ENCODE measurements at places on chromosomes 5 and 9.

GRCh38 chr5:129172580-129172979, 78.0 kb downstream of the ISOC1 start:
- DNase-seq, result no peak

- no peak for DNase-seq
Measured at GRCh38 chr9:76701441-76702039, 62.7 kb upstream of the PCA3 start.

- no peak for DNase-seq
Measured at GRCh38 chr5:168030912-168031311, 260.5 kb upstream of the WWC1 start.

- DNase-seq, result no peak
Measured at GRCh38 chr9:98401140-98402018, 145.9 kb upstream of the TBC1D2 start.

DNA sequence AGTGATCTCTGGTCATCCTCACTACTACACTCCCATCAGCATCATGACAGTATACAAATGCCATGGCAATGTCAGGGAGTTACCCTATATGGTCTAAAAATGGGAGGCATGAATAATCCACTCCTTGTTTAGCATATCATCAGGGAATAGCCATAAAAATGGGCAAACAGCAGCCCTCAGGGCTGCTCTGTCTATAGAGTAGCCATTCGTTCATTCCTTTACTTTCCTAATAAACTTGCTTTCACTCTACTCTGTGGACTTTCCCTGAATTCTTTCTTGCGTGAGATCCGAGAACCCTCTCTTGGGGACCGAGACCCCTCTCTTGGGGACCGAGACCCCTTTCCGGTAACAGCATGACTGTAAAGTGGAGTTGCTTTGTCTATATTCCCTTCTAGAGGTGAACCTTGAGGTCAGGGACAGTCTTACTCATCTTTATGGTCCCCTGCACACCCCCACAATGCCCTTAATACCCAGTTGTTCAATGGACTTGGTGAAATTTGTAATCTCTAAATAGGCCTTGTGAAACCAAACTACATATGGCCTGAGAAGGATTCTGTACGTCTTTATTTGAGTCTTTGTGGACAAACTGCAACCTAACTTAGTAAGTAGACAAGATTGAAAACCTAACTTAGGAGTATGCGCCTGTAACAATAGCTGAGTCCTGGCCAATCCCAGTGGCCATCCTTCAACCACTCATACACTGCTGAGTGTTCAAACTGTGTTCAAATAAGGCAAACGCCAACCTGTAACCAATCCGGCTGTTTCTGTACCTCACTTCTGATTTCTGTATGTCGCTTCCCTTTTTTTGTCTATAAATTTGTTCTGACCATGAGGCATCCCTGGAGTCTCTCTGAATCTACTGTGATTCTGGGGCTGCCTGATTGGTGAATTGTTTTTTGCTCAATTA, 32.3 kb upstream of the UBTD2 start:
- DNase-seq, result no peak

GRCh38 chr5:38167562-38167996, 90.8 kb upstream of the EGFLAM start:
- DNase-seq, result no peak

- no peak for DNase-seq
Measured at GRCh38 chr9:127746959-127747569, 12.0 kb upstream of the TOR2A start.

DNA sequence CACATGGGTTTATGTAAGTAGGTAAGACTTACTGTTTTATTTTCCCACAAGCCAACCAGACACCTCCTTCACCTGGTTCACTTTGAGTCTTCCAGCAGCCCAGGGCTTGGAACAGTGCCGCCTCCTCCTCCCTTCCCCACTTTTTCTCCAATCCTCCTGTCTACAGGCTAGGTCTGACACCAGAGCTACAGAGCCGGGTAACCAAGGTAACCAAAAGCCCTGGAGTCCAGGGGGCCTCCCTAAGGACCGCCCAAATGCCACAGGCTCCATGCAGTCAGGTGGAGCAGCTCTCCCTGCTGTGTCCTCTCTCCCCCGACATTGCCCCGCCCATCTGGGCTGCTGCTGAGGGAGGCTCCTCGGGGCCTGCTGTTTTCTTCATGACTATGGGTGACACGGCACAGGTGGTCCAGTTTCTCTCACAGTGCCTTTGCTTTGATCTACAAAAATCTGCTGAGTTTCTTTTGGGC, 138.0 kb upstream of the EFNA5 start:
- DNase-seq, result no peak

- DNase-seq, result no peak
Measured at GRCh38 chr5:145479857-145480256, 355.3 kb downstream of the PRELID2 start.

DNA sequence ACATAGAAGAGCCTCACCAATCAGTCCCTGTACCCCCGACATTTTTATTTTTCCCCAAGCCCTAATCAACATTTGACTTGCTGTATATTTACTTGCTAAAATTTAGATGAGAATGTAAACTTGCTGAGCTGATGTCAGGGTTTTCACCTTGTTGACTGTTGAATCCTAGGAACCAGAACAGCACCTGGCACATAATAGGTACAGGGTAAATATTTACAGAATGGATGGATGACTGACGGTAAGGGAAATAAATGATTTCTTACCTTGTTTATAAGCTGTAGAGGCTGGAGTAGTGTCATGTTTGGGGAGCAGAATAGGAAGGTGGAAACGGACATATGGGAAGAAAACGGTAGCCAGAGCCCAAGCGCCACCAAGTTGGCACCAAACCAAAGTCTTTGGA, 107.0 kb upstream of the NUDT12 start:
- DNase-seq, result no peak

DNA sequence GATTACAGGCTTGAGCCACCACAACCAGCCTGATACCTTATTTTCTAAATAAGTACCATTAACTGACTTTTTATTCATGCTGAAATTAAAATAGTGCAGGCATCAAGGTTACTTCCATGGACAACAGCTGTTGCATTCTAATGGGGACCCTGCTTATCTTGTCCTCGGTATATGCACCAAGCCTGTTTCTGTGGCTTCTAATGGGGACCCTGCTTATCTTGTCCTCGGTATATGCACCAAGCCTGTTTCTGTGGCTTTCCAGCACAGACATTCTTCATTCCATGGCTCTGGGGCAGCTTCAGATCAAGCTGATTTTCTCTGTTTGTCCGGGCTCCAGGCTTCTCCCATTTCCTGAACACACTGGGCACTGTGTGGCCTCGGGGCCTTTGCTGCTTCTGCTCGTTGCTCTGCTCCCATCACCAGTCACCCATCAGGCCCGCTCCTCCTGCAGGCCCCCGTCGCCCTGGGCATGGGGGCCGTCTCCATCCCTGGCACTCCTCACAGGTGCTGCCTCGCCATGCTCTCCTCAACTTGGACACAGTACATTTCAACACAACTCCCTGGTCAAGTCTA, 30.7 kb downstream of the ZNF354A start:
- no peak for DNase-seq

DNA sequence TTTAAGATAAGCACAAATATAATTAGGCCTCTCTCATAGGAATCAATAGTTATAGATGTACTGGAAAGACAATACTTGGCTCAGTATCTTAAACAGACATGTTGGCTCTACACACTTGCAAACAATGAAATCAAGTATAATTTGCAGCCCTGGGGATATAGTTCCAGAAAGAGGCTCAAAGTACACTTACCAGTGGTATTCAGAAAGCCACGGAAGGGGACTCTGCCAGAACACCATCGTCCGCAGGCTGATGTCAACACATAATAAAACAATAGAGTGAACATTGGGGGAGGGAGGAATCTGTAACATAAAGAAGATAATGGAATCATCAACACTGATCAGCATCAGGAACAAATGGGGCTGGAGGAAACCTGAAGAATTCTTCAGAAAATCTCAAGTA, 31.2 kb upstream of the EBF1 start:
- no peak for DNase-seq

DNA sequence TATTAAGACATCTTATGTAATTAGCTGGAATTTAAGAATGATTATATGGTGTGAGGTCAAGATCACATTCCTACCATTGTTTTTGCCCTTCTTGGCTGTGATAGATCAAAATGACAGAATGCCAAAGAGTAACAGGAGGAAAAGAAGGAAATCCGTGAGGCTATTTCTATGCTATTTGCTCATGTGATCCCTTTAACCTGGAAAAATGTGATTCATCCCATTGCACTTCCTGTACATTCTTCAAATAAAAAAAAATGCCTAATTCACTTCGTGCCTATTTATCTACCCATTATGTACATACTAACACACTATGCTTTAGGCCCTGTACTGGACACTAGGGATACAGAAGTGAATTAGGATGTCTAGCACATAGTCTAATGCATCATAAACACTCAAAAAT, 154.1 kb upstream of the PAPPA start:
- no peak for DNase-seq

GRCh38 chr9:88502552-88503034, 32.4 kb upstream of the NXNL2 start:
- no peak for DNase-seq

Measured in suppressor macrophage (primary cell).